ENCODE measurements at places on chromosomes 6 and 20.
A peak's percentile ranks its signal among the peaks of the same experiment; 100 is the strongest.

DNA sequence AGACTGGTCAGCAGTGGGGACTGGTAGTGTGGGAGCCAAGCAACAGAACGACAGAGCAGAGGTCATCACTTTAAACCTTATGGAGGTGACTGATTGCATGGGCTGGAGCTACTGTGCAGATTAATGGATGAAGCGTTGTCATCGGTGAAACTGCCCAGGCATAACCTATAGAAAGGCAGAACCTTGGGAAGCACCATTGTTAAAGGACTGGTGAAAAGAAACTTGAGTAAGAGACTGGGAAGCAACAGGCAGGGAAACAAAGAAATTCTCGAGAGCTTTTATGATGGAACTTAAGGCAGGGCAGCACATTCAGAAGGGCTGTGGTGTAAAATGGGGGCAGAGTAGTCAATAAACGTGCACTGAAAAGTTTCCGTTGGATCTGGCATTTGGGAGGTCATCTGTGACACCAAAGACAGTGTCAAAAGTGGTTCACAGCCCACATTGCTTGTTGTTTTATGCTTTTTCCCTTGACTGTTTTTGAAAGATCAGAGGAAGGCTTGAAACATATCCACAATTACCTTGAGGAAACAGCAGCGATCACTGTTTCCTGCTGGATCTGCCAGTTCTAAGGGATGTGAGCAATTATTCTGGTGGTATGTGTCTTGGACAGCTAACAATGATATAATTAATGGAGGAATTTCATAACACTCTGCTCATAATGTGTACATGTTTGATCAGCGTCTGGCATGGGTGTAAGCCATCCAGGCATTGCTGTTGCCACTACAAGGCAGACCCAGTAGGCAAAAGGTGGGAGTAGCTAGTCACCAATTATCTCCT lies 62.7 kb downstream of the LRRC1 start:
- no peak for DNase-seq

DNA sequence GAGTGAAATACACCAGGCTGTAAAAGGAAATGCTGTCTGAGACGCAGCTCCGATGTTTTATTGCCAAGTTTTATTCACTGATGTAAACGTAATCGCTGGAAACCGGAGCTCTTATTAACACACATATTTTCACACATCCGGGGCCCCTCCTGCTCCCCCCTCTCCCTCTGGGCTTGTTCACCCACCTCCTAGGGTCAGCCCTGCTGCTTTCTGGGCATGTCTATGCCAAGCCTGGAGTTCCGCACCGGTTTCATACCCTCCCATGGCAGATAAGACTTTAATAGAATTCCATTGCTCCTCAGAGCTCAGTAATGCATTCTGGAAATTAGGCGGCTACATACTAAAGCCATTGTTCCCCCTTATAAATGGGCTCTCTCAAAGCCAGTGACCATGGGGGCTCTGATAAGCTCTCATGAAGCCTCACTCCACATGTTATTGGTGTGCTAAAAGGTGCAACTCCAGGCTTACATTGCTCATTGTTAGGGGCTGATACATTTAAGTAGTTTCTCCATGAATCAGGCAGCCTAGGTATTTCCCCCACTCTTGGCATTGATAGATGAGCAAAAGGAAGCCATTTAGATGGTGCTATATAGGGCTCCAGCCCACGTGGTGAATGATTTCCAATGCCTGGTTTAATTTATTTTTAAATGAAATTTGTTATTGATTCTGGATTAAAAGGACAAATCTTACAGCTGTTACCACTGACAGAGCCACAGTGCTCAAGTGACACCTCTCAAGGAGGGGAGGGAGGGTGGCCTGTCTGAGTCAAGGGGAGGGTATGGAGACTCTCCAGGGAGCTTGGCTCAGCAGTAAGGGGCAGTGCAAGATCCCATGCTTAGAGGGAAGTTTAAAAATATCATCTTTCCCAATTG lies 4.5 kb upstream of the VSTM2L start:
- no peak for DNase-seq

DNA sequence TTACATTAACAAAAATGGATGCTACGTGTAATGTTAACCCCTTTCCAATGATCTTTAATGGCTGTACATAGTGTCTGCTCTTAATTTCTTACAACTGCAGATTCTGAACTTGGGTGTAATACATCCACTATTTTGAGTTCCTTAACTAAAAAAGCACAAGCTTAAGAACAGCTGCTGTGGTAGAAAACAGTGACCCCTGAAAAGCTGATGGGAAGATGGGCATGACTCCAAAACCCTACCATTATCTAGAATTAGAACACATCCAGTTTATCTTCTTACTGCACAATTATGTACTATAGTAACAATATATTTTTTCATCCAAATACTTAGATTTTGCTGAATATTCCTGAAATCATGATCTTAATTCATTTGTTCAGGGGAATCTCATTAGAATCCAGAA lies 49.3 kb downstream of the LYRM4 start:
- no peak for DNase-seq

DNA sequence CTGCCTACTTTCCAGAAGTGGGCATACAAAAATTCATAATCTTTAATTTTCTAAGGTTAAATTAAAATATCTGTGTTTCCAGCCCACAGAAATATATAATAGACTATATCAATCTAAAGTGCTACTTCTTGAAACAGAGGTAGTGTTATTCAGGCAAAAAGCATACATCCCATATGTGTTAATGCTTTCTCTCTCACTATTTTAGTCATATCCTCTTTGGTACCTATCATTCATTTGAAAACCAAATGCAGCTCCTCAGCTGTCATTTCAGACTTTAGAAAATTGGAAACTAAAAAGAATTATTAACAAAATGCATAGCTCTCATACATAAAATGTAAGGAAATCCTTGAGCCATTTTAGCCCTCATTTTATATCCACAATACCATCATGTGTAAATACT lies 925 bp downstream of the FHL5 start:
- DNase-seq: no peak

- no peak for DNase-seq
Measured at GRCh38 chr6:88490195-88490907, 324.2 kb upstream of the CNR1 start.

DNA sequence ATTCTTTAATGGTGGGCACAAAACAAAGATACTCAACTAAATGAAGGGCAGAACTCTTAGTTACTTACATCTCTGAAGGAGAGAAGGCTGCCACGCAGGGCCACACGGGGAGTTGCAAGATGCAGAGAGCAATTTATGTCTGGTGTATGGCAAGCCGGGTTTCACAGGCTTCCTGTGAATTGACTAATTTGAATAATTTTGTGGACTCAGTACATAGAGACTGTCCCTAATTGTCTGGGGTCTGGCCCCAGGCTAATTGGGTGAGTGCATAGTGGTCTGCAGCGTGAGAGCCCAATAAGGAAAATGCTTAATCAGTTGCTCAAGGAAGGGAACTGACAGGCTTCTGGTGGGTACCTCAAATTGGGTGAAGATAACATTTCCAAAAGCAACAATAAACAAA lies 205.7 kb downstream of the OTOR start:
- DNase-seq: no peak

DNA sequence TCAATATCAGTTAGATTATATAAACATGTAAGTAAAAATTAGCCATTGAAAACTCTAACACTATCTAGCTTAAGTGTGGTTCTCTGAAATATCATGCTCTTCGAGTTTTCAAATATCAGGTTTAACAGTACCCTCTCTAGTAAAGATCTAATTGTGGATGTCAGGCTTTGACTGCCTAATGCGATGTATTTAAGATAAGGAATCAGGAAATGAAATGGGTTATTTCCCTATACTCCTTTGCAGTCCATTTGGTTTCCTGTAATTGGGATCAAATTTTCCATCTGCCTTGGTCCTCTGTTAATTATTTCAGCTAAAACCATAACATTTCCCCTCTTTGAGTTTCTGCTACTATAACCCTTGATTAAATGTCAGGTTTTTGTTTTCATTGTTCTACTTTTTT lies 361.3 kb upstream of the MMS22L start:
- no peak for DNase-seq

GRCh38 chr6:132669690-132670291 lies 10.8 kb upstream of the TAAR1 start:
- peak; percentile 75 for DNase-seq

GRCh38 chr20:62624325-62624690 lies 18.0 kb upstream of the SLCO4A1 start:
- DNase-seq: no peak

GRCh38 chr20:58667975-58668374 lies 16.9 kb downstream of the STX16 start:
- DNase-seq: no peak

DNA sequence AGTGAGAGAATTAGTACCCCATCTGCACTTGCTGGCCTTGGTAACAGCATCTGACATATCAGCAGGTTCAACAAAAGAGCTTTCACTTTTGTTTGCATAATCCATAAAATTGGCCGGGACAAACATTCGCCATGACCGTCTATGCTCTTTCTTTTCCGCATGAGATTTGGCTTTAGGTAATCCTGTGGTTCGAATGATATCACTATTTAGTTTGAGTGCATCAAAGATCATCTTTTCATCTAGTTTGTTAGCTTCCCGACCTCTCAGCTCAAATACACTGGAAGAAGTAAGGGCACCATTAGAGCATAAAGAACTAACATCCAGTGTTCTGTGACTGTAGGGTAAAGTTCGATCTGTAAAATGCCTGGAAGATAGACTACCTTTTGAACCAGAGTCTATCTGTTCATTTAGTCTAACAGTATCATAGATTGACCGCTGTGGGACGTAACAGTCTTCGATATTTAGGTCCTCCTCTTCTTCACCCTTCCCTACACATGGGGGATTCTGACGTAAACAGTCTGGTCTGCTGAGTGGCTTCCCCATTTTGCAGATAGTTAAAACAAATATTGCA lies 101.6 kb downstream of the DST start:
- no peak for DNase-seq

- peak; percentile 14 for DNase-seq
Measured at GRCh38 chr20:1500496-1500895, 9.3 kb upstream of the SIRPB2 start.

DNA sequence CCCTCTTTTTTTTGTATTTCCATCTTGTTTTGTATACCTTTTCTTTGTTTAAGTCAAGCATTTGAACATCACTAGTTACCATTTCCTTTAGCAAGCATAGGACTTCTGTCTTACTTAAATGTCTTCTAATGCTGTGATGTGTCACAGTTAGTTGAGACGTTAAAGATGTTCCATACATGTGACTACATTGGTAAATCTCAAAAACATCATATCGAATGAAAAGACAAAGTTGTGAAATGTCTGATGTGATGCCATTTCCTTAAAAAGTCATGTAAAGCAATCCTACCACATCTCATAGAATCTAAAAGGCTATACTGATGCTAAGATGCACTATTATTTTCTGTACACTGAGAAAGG lies 26.8 kb downstream of the SLC16A10 start:
- peak; percentile 39 for DNase-seq

DNA sequence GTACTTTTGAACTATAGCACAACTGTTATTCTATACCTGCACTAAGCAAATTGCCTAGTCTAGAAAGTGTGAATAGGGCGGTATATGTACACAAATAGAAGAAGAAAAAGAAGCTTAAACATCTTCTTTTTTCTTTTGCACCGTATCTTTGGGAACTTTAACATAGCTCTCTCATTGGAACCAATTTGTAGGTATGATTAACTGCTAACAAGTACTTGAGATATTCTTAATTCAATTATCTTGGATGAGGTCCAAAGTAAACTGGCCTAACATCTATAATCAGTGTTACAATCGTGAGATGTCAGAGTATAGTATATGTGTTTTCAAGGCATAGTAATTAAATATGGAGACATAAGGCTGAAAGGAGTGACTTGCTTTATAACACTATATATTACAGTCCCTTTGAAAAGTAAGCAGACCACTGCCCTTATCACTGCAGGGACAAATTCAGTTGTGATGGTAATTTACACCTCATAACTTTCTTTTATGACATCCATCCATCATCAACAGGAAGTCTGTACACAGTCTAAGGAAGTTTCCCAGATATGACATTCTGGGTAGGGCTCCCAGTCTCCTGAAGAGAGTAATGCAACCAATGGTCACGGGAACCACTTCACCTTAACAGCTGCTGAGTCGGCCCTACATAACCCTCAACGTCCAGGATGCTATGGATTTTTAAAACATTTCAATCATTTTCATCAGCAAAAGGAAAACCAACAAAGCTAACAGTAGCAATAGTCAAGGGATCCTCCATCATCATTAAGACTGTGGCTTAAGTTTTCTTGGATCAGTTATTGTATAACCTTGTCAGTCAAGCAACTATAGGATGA lies 37.6 kb downstream of the NKAIN2 start:
- no peak for DNase-seq

DNA sequence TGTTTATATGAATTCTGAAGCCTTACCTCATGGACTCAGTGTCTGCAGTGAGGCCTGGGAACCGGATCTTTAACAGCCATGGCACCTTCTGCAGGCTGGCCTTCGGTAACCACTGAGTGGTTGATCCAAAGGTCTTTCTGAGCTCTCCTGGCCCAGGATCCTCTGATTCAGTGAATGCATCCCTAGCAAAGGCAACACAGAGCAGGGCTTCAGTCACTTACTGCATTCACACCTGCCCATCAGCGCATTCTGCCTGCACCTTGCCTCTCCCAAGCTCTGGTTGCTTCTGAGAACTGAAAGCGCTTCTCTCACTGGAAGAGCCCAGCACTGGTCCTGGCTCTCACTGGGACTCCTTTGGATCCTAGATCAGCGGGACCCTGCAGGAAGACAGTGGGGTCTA lies 8.4 kb upstream of the CST9 start:
- no peak for DNase-seq

DNA sequence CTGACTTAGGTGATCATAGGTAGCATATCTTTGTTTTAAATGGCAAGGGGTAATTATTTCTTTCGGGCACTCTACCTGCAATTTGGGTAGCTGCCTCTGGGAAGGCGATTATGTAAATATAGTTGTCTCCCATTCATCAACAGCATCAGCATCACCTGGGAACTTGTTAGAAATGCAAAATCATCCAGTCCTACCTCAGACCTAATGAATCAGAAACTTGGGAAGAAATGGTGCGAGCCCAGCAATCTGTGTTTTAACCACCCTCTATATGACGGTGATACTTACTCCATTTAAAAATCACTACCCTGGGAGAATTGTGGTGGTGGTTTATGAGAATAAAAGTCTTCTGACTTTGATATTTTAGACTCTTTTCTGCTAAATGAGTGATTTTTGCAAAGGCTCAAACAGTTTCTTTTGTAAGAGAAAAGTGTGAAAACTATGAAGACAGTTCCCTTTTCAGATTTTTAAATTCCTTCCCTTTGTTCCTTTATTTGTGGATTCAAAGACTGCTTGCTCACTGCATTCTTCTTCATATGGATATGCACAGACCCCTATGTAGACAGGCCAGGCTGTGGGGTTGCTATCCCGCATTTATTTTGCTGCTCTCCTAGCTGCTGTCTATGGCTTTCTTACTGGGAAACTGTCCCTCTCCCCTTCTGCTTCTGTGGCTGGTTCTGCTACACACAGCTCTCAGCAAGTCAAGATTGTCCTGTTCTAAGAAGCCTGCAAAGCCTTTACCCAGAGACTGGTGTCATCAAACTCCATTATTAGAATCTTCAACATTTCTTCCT lies 365.3 kb downstream of the RNF144B start:
- peak; percentile 10 for DNase-seq

DNA sequence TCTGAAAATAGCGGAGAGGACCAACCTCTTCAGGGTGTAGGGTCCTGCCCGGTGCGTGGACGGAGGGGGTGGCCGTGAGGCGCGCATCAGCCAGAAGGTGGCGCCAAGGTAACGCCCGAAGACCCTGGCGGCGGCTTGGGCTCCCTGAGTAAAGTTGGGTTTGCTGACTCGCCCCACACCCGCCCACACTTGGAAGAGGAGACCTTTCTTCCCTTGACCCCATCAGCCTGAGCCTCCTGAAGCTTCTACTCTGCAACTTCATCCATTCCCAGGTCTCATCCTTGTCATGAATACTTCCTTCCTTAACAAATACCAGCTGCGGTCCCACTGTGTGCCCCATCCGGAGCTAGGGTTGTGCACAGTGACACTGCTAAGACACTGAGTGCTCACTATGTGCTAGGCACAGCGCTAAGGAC lies 14.6 kb downstream of the CD40 start:
- peak; percentile 84 for DNase-seq
